Epithelial cell of alveolus of lung (primary cell): ENCODE measurements at places on chromosomes 4 and X. TPM values are rescaled to one million over a fixed set of nuclear protein-coding genes. Genes with fewer than 3 reads are reported as not detected.

The MAGEA10 gene
- not detected in 2 replicates for total RNA-seq

The BANK1 gene
- 0.13 TPM in 1 of 2 replicates, not detected in the other for total RNA-seq

The SPATA18 gene
- total RNA-seq, result 5.9 and 6.9 TPM in 2 replicates

The FMR1NB gene
- total RNA-seq, result not detected in 2 replicates

The IRS4 gene
- 0.13 TPM in 1 of 2 replicates, not detected in the other for total RNA-seq

The SPARCL1 gene
- under 0.01 and 1.0 TPM in 2 replicates for total RNA-seq

The SYNPO2 gene
- 1.3 and 3.7 TPM in 2 replicates for total RNA-seq

The ADH1B gene
- 0.65 and 301 TPM in 2 replicates for total RNA-seq

The CT45A3 gene
- total RNA-seq, result not detected in 2 replicates

The SPANXC gene
- total RNA-seq, result not detected in 2 replicates

The TMEM271 gene
- total RNA-seq, result not detected in 2 replicates
